Aortic smooth muscle cell (primary cell): ENCODE measurements at places on chromosomes 2 and 18. TPM values are rescaled to one million over a fixed set of nuclear protein-coding genes. Genes with fewer than 3 reads are reported as not detected.

The GPR45 gene
- not detected in 2 replicates for total RNA-seq

The SPDYA gene
- 0.79 and 1.6 TPM in 2 replicates for total RNA-seq

The STARD6 gene
- 0.44 and 0.53 TPM in 2 replicates for total RNA-seq

The PGAP1 gene
- 6.3 and 7.7 TPM in 2 replicates for total RNA-seq

The CHRND gene
- total RNA-seq = not detected in 2 replicates

The CABYR gene
- total RNA-seq = 1.5 and 2.7 TPM in 2 replicates

The GAL3ST2 gene
- total RNA-seq = not detected in 2 replicates

The AQP4 gene
- not detected in 2 replicates for total RNA-seq

The RASGRP3 gene
- total RNA-seq = 2.5 and 3.4 TPM in 2 replicates

The PLCD4 gene
- total RNA-seq = 2.1 and 4.0 TPM in 2 replicates

The TNFRSF11A gene
- 1.5 and 2.2 TPM in 2 replicates for total RNA-seq

The DCDC2C gene
- total RNA-seq = not detected in 2 replicates

The KIAA2012 gene
- under 0.01 TPM in 1 of 2 replicates, not detected in the other for total RNA-seq

The TBR1 gene
- under 0.01 TPM in 1 of 2 replicates, not detected in the other for total RNA-seq
